ENCODE measurements at places on chromosomes 12 and 14. TPM values are rescaled to one million over a fixed set of nuclear protein-coding genes. Genes with fewer than 3 reads are reported as not detected.

LEMD3 gene
- total RNA-seq, result 41.0 TPM

PTPRR gene
- total RNA-seq, result 0.47 TPM

SPX gene
- total RNA-seq, result 0.66 TPM

ENDOU gene
- 0.70 TPM for total RNA-seq

RAB15 gene
- total RNA-seq, result 2.3 TPM

LRCOL1 gene
- not detected for total RNA-seq

KLHDC1 gene
- 10.2 TPM for total RNA-seq

ITFG2 gene
- 79.3 TPM for total RNA-seq

TEP1 gene
- total RNA-seq, result 91.7 TPM

NANOG gene
- not detected for total RNA-seq

FAM186B gene
- total RNA-seq, result not detected

SRGAP1 gene
- total RNA-seq, result 17.2 TPM

SRRM4 gene
- not detected for total RNA-seq

ESR2 gene
- 3.1 TPM for total RNA-seq

KRT71 gene
- not detected for total RNA-seq

KIF5A gene
- total RNA-seq, result 0.09 TPM

FAM222A gene
- total RNA-seq, result 30.7 TPM

ATN1 gene
- total RNA-seq, result 112 TPM

CLEC4C gene
- not detected for total RNA-seq

ANKRD33 gene
- not detected for total RNA-seq

ADAMTS20 gene
- total RNA-seq, result not detected

CFAP54 gene
- total RNA-seq, result 1.6 TPM

KCNH3 gene
- 0.79 TPM for total RNA-seq

STYK1 gene
- 2.4 TPM for total RNA-seq

ERP27 gene
- total RNA-seq, result 4.3 TPM

ASIC1 gene
- 1.3 TPM for total RNA-seq

ZFHX2 gene
- 2.9 TPM for total RNA-seq

TRIM9 gene
- 3.0 TPM for total RNA-seq

SYNDIG1L gene
- total RNA-seq, result 0.23 TPM

BEST3 gene
- total RNA-seq, result 0.14 TPM

TPPP2 gene
- total RNA-seq, result not detected

AKAP6 gene
- 5.0 TPM for total RNA-seq

SDR9C7 gene
- not detected for total RNA-seq

CALM1 gene
- 455 TPM for total RNA-seq

MORN3 gene
- total RNA-seq, result 0.17 TPM

TM7SF3 gene
- 54.9 TPM for total RNA-seq

CD163L1 gene
- total RNA-seq, result 112 TPM

Measured in spleen (tissue), 13 donors.